Stimulated activated CD8-positive, alpha-beta memory T cell treated with anti-CD3 and anti-CD28 coated beads, Interleukin-12 subunit alpha, Interleukin-12 subunit beta, amount 100 ng/mL, for 1 hour (primary cell): ENCODE measurements at places on chromosomes 3 and 15.
A peak's percentile ranks its signal among the peaks of the same experiment; 100 is the strongest.

- no peak for DNase-seq
Measured at GRCh38 chr3:24400015-24400414, 94.6 kb downstream of the THRB start.

- no peak for DNase-seq
Measured at GRCh38 chr3:37622999-37623883, 238.4 kb upstream of the CTDSPL start.

DNA sequence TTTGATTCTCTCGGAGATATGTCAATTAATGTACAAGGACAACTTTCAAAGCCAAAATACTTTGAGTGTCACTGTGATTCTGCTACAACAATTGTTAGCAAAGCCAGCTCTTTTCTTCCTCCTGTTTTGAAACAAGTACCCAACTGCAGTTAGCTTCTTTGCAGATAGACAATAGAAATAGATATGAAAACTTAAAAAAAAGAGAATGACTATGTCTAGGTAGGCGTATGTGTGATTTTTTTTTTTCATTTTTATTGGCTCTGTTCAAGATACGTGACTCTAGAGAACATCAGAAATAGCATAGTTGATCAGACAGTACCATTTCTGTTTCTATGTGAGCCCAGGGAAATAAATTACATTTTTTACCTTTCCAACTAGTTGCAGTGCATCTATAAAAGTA is 142.9 kb upstream of the CNTN4 start:
- DNase-seq: no peak

GRCh38 chr3:149648525-149648924 is 9.3 kb downstream of the WWTR1 start:
- DNase-seq: no peak

GRCh38 chr3:89467898-89468363 is 360.5 kb downstream of the EPHA3 start:
- DNase-seq: no peak

- no peak for DNase-seq
Measured at GRCh38 chr3:109924196-109924595, 586.9 kb upstream of the DPPA4 start.

GRCh38 chr3:53046171-53047170 is 598 bp upstream of the SFMBT1 start:
- peak; percentile 59 for DNase-seq

DNA sequence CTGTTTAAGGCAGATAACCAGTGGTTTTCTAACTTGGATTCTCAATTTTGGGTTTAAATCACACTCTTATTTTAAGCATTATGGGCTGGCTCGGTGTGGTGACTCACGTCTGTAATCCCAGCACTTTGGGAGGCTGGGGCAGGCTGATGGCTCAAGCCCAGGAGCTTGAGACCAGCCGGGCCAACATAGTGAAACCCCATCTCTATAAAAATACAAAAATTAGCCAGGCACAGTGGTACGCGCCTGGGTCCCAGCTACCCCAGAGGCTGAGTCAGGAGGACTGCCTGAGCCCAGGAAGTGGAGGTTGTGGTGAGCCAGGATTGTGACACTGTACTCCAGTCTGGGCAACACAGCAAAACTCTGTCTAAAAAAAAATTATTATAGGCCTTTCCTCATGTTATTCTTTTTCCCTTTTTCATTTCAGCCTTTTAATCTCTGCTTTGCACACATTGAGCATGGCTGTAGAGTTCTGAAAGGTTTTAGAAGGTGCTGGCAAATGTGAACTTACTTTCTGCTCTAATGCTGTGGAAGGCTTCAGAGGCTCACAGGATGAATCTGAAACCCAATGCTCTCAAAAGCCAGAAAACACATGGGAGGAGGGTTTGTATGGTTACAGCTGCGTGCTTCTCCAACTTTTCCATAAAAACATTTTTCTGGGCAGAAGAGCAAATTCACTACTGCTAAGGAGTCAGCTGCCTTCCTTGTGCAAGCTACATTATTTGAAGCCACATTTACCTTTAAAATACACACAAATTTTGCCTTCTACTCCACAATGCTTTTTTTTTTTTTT is 32.5 kb downstream of the CHAC1 start:
- DNase-seq: no peak

DNA sequence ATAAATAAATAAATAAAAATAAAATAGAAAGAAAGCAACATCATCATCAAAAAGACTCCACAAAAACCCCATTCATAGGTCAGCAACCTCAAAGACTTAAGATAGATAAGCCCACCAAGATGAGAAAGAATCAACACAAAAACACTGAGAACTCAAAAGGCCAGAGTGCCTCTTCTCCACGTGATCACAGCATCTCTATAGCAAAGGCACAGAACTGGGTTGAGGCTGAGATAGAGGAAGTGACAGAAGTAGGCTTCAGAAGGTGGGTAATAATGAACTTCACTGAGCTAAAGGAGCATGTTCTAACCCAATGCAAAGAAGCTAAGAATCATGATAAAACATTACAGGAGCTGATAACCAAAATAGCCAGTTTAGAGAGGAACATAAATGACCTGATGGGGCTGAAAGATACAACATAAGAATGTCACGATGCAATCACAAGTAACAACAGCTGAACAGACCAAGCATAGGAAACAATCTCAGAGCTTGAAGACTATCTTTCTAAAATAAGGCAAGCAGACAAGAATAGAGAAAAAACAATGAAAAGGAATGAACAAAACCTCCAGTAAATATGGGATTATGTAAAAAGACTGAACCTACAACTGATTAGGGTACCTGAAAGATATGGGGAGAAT is 26.4 kb downstream of the GNB5 start:
- DNase-seq: no peak

DNA sequence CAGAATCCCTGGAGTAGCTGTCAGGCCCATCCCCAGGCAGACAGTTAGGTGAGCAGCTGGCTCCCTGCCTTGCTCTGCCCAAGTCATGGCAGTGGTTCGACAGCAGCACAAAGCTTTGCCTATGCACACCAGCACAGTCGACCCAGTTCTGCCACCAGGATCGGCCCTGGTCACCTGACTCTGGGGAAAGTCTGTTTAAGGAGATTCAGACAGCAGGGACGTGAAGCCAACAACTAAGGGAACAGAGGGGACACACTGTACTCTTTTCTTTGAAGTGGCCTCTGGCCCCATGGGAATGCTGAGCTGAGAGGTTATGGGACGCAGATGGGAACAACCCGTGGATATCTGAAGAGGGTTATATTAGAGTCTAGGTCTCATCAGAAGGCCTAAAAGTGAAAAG is 134.8 kb downstream of the CHDH start:
- no peak for DNase-seq

DNA sequence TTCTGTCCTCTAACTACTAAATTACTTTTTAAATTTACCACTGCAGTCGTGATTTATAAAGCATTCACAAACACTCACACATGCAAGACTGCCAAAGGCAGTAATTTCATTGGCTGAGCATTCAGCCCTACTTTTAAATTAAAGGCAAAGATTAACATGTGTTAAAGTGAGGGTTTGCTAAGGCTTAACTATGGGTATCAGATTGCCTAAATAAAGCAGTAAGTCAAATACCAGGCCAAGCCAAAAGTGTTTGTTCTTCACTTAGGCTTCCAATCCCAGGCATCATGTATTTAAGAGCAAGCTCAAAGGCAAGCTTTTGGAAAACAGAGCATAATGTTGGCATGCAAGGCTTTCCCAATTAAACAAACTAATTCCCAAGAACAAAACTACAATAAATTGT is 187.3 kb downstream of the SUCNR1 start:
- no peak for DNase-seq
